Inflammatory macrophage treated with lipopolysaccharide for 4 hours (primary cell): ENCODE measurements at places on chromosomes 4 and X.

- no peak for DNase-seq
These were observed 64.9 kb upstream of the NPY2R start for GRCh38 chr4:155143512-155143911.

GRCh38 chr4:114780205-114780604, 181.6 kb downstream of the UGT8 start:
- DNase-seq: no peak

DNA sequence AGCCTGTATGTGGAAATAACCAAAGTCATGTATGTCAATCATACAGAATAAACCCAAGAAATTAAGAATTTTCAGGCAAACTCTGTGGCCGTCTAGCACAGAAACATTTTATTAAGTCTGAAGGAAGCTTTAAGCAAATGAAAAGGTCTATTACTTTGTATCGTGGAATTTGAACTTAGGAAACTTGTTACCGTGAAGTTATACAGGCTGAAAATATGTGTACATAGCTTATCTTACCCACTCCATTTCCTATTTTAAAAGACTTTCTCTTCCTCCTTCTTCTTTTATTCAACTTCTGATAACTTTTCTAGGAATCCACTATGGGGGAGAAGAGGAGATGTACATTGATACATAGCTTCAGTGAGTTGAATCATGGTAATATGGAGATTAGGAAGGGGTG, 108.3 kb downstream of the AGTR2 start:
- DNase-seq: no peak

- no peak for DNase-seq
These were observed 1506.8 kb downstream of the PCDH18 start for GRCh38 chr4:136025540-136025939.

GRCh38 chrX:24398766-24399165, 38.3 kb downstream of the SUPT20HL1 start:
- no peak for DNase-seq

- no peak for DNase-seq
These were observed 78.0 kb upstream of the PDHA2 start for GRCh38 chr4:95761871-95762270.

DNA sequence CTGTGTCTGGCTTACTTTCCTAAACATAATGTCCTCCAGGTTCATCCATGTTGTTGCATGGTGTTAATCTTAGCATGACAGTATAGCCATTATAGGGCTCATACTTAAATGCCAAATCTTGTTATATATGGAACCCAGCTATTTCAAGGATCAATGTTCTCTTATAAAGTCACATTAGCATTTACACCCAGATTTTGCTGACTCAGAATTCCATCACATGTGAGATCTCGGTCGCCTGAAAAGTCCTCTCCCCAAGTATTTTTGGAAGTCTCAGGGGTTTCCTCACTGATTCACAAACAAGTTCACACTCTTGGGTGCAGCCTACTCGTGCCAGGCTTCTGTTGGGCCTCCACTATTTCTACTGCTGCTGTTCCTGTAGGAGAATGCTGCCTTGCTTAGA, 19.9 kb upstream of the C4orf51 start:
- no peak for DNase-seq

GRCh38 chr4:6352031-6352692, 82.5 kb downstream of the WFS1 start:
- DNase-seq: no peak

DNA sequence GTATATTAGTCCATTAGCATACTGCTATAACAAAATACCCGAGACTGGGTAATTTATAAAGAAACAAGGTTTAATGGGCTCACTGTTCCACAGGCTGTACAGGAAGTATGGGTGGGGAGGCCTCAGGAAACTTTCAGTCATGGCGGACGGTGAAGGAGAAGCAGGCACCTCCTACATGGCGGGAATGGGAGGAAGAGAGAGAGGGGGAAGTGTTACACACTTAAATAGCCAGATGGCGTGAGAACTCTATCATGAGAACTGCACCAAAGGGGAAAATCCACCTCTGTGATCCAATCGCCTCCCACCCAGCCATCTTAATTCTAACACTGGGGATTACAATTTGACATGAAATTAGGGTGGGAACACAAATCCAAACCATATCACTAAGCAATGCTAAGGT, 98.9 kb upstream of the SH3RF1 start:
- no peak for DNase-seq

DNA sequence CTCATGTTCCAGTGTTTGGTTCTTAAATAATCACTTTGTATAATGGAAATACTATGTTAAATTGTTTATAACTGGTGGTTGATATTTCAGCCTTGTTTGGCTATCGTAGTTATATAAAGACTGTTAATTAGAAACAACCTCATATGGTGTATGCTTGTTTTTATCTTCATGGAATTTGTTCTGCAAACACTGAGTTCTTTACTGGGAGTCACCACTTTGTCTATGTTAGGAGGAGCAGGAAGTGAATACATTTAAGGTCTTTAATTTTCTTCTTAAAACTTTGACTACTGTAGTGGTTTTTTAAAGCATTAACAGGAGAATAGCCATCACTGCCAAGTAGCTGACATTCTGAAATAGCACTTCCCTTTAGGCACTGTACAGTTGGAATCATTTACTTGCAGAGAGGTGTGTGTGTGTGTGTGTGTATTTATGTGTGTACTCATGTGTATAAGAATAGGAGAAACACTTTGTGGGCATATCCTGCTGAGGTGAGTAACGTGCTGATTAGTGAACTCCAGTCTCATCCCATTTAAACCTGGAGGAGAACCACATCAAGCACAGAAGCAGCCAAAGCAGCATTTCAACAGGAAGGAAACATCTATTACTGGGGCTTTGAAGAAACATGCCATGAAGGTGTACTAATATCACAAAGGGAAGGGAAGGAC, 37.8 kb downstream of the TET2 start:
- no peak for DNase-seq

DNA sequence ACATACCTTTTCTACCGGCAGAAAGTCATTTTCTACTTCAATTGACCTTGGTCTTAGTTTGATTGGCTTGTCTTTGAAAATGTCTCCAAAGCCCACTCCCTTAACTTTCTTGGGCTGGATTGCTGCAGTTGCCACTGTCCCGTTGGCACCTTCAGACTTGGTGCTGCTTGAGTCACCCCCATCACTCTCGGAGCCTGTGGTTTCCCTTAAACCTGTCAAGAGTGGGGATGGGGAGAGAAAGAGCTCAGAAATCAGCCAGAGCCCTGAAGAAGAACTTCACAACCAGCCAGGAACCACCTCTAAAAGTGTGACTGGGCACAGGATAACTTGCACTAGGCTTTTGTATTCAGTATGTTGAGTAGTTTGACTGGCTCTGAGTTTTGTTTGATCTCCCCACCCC, 168.5 kb upstream of the MAP3K15 start:
- no peak for DNase-seq

DNA sequence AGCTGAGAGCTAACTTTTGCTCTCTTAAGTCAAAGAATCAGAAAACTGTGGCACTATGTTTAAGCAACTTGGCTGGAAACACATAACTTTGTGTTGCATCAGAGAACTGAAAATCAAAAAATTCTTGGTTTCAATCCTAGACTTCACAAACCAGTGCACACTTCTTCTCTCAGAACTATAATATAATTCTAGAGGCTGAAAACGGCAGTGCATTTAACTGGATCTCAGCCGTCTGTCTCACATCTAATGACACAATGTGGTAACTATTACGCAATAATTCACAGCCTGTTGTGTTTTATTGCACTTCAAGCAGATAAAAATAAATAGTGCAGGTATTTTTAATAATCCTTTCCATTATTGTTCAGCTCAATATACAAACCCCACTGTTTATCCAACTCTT, 260.6 kb upstream of the DIAPH2 start:
- peak; percentile 49 for DNase-seq

- no peak for DNase-seq
These were observed 51.4 kb downstream of the NDST3 start for GRCh38 chr4:118085700-118086099.

- no peak for DNase-seq
These were observed 1.1 kb downstream of the SLC9B2 start for GRCh38 chr4:103075435-103075893.

DNA sequence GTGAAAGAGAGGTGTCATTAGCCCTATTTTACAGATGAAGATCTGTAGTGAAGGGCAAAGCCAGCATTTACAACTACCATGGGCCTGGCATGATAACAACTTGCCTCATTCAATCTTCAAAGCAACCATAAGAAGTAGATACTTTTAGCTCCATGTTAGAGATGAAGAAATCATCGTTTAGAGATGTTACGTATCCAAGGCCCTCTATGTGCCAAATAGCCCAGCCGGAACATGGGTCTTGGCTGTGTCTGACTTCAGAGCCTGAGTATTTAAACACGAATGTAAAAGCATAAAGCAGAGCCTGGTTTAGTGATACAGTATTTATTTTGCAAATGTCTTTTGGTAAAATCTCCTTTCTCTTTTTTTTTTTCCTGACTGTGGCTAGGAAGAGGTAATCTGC, 197.1 kb downstream of the RASL11B start:
- DNase-seq: no peak

DNA sequence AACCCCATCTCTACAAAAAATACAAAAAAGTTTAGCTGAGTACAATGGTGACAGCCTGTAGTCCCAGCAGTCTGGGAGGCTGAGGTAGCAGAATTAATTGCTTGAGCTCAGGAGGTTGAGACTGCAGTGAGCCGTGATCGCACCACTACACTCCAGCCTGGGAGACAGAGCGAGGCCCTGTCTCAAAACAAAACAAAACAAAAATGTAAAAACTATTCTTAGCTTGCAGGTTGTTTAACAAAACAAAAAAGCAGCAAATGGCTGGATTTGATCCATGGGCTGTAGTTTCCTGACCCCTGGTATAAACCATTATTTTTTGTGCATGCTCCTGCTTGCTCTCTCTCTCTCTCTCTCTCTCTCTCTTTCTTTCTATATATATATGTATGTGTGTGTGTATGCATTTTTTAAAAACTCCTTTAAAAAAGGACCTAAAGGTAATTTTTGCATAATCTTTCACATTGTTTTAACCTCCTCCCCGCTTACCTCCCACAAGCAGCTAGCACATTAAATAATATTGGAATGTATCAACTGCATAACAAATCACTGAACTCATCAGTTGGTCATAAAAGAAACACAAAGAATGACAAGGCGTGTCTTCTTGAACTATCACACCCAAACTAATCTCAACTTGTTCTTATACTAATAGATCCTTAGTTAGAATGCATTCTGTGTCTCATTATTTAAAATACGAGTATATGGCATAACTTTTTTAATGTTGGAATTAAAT, 4.8 kb downstream of the AREG start:
- no peak for DNase-seq

- DNase-seq: peak; percentile 41
These were observed 9.5 kb downstream of the CSTF2 start for GRCh38 chrX:100829730-100830129.

DNA sequence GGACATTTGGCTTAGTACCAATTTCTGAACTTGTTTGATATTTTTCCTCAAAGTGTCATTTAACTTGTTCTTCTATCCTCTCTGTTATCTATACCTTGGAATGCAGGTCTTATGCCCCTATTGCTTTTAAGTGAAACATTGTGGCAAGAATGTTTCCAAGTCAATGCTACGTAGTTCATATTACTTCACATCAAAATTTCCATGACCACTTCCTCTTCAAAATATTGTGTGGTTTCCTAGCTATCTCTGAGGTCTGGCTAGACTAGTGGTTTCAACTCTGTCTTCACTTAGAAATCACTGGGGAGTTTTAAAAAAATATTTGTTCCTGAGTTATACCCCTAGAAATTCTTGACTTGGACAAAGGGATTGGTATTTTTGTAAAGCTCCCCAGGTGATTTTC, 20.2 kb upstream of the RASGEF1B start:
- peak; percentile 98 for DNase-seq

DNA sequence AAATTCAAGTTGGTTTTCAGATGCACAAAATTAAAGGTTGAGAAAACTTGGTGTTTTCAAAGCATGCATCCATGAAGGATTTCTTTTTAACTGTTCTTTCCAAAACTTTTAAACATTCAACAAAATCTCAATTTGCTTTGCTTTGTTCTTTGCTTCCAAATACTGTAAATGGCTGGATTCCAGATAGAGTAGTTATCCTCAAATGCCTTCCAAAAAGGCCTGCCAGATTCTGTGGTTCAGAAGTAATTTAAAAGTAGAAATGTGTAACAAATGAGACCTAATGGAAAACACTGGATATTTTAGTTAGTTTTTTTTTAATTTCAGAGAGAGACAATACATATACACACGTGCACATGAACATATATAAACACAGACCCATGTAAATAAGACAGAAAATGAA, 97.3 kb downstream of the NR3C2 start:
- no peak for DNase-seq

DNA sequence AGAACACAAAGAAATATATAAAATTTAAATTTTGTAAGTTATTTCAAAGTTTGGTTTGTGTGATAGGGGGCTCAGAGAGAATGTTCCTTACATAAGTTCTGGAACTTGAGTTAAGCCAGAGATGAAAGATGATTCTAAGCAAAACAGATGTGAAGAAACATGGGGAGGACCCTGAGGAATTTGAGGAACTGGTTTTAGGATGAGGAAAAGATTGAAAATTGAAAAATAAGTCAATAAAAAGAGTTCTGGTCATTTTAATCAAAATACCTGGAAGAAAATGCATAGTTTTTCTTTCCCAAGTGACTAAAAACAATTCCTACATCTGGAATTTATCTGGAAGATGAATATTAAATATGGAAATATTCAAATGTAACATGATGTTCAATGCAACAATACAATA, 37.4 kb downstream of the HELQ start:
- DNase-seq: no peak

DNA sequence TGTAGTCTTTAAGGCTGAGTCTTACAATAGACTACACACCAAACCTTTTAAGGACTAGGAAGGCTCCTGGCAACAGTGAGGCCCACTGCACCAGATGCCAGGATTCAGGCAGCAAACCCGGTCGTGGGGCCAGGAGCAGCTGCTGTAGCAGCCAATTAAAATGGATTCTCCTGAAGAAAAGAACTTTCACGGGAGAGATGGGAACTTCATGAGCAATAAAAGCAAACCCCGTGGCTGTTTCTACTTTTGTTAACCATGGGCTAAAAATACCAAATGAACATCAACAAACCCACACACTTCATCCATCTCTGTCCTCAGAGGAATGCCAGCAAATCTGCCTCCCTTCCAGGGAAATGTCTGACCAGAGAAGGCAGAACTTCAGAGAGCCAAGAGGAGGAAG, 101.4 kb downstream of the BTC start:
- no peak for DNase-seq

DNA sequence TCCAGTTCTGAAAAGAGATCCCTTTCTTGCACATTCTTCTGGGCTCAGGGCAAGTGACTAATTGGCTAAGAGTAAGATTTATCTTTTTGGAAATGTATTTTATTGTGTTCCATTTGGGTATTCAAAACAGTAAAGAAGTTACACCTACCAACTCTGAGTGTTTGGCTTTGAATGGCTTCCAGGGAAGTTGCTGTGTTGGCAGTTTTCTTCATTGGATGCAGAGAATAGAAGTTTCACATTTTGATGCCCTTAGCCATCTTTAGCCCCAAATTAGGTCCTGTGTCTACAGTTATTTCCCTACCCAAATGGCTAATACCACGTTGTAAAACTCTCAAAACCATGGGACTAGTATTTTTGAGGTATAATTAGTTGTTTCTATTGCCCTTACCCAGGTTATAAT, 29.7 kb upstream of the MORC4 start:
- DNase-seq: no peak

GRCh38 chr4:52250154-52250553, 199.1 kb downstream of the SPATA18 start:
- no peak for DNase-seq
